ENCODE measurements at places on chromosomes 3 and 15. TPM values are rescaled to one million over a fixed set of nuclear protein-coding genes. Genes with fewer than 3 reads are reported as not detected.

WDR72 gene
- 1.8 TPM for total RNA-seq

ANKRD63 gene
- total RNA-seq = not detected

SAMD7 gene
- total RNA-seq = not detected

MYO5C gene
- total RNA-seq = 35.6 TPM

IMPG2 gene
- 0.05 TPM for total RNA-seq

ZXDC gene
- 52.9 TPM for total RNA-seq

ZIC1 gene
- not detected for total RNA-seq

CCR1 gene
- 0.28 TPM for total RNA-seq

GMNC gene
- total RNA-seq = not detected

GRCh38 chr3:140532793-140533330, 145.0 kb upstream of the TRIM42 start:
- DNase-seq = no peak

DNA sequence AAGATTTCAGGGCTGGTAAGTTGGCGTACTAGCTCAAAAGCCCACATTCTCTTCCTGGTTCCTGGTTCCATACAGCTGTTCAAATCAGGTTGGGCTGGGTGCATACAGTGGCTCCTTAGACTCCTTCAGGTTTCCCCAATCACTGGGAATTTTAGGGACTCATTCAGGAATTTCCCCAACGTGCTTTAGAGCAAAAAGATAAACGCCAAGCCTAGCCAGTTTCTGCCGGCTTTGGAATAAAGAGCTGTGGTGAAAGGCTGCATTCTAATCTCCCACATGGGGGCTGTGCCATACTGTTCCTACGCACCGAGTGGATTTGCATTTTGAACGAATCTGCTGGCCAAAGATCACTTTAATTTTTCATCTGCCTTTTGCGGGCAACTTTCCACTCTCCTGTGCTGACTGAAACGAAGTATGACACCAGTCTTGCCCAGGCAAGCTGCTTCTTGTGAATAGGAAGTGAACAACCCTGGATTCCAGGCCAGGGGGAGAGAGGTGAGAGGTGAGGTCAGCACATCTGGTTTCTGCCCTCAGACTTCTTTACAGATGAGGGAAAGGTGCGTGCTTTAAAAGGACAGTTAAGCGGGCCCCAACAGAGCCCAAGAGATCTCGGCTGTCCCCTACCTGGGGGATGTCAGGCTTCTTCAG, 184.2 kb upstream of the PDZRN3 start:
- DNase-seq = no peak

DNA sequence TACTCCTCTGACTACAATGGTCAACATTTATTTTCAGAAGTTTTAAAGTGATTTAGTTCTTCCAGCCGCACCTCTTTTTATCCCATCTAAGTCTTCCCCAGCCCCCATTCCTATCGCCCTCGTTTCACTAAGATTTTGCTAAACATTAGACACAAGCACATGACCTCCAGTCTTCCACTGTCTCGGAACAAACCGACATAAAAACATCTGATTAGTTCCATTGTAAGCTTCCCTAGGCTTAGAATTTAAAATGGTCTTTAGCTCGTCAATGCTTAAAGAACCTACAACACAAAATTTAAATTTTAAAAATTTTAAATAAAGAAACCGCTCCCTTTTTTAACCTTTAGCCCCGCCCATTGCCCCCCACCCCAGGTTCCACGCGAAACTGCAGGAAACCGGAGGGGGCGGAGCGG, 284 bp upstream of the TSC22D2 start:
- DNase-seq = no peak

GRCh38 chr3:46890132-46890531, 12.6 kb downstream of the PTH1R start:
- no peak for DNase-seq

- no peak for DNase-seq
Measured at GRCh38 chr3:195806211-195806915, 5.4 kb downstream of the MUC4 start.

- DNase-seq = no peak
Measured at GRCh38 chr3:75294124-75294523, 370.0 kb upstream of the FRG2C start.

DNA sequence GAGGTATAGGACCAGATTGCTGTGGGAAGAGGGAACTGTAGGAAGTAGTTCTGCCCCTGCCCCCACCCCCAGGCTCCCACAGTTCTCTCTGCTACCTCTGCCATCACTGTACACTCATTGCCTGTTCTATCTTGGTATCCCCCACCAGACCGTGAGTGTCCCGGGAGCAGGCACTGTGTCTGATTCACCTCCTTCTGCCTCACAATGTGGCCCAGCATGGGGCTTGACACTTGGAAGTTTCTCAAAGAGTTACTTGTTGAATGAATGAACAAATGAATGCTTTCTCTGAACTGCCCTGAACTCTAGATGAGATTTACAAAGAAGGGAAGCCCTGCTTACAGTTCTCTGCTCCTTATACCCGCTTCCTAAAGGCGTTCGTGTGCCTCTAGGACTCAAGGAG, 27.1 kb upstream of the PIK3CB start:
- no peak for DNase-seq

DNA sequence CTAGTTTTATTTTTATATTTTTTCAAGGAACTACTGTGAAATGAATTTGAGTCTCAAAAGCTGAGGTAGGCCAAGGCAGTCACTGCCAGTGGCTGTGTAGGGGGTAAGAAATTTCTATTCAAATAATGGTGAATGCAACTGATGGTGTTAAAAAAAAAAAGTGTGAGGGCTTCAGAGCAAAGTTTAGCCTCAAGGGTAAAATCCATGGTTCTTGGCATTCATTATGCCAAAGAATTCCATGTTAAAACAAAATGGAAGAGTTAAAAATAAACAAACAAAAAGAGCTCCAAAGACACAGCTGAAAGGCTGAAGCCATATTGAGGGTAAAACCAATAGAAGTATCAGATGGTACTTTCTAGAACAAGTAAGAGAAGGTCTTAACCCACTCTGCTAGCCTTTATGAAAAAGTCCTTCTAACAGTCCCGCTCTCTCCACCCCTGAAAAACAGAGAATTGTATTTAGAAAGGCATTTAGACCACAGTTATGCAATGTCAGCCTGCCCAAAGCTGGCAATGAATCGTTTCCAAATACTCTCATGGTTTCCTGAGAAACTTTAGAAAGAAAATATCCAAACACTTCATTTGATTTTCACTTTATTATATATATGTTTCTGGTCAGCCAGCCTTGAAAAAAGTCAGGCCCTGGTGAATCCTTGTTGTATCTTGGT, 158.4 kb upstream of the GMNC start:
- DNase-seq = no peak

GRCh38 chr15:84761607-84762131, 13.3 kb downstream of the ZNF592 start:
- DNase-seq = no peak

GRCh38 chr3:58085616-58086015, 77.4 kb downstream of the FLNB start:
- no peak for DNase-seq

DNA sequence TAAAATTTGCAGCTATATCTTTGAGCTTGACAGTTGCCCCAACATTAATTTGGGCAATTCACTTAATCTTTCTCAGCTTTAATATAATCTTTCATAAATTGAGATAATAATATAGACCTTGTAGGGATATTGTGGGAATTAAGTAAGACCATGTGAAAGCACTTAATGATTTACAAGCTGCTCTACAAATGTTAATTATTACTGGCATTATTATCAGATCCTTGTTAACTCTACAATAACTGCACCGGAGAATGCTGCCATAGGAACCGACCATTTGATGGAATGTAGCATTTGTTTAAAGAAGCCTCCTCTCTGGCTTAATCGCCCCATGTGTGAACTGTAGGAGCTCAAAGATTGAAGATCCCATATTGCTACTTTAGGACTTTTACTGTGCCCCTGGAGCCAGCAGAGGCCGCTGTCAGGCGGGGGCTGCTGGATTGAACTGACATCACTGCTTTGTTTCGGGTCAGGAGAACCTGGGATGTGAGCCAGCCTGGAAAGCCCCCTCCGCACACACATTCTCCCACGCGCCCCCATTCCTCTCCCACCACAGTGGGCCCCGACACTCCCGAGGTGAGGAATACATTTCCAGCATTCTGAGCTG, 154.2 kb upstream of the TNIK start:
- no peak for DNase-seq

DNA sequence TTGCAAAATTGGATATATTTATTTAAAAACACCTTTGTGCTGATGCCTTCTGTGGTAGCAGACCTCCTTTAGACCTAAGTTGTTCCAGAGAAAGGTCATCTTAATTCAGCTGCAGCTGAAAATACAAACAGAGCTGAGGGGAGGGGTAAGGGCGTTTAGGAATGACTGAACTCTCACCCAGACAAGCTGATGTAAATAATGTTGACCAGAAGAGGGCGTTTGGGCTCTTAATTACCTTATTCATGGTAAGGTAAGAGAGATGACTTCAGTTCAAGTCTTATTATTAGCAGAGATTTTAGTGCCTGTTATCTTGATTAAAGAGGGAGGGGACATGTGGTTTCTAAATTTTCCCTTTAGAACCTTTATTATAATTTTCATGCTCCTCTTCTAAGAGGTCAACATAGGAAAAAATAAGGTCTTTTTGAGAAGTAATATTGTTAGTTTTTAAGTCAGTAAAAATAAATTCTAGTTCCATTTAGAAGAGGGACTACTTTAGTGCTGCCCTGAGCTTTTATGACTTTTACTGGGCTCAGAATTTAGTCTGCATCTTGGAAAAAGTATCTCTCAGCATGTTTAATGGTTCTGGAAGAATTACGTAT, 46.3 kb downstream of the GPR171 start:
- DNase-seq = peak; percentile 23

DNA sequence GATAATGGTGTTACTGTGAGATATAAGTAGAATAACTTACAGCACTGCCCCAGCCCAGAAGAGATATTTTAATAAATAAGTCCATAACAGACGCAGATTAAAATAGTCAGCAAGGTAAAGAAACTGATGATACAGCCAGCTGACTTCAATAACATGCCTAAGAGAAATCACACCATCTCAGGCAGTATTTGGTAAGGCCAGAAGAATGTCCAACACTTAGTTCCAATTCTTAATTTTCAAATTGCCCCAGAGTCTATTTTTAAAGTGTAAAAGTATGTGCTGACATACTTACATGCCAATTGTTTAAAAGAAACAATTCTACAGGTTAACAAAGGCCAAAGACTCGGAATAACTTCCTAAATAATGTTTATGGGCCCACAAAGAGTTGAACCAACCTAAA, 1.6 kb downstream of the GNB4 start:
- no peak for DNase-seq

DNA sequence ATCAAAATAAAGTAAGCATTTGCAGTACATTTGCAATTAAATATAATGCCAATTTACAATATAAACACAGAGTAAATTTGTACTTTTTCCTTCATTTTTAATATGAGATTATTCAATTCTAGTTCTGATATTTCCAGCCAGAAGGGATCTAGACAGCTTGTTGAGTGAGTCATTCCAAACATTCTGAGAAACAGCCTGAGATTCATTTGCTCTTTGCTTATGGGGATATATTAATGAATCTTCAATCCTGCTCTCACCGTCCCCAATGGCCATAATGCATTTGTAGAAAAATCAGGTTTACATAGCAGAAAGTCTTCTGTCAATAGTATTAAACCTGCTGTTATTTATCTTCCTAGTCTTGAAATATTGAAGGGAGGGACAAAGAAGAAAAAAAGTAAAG, 554.2 kb downstream of the TUSC7 start:
- no peak for DNase-seq

DNA sequence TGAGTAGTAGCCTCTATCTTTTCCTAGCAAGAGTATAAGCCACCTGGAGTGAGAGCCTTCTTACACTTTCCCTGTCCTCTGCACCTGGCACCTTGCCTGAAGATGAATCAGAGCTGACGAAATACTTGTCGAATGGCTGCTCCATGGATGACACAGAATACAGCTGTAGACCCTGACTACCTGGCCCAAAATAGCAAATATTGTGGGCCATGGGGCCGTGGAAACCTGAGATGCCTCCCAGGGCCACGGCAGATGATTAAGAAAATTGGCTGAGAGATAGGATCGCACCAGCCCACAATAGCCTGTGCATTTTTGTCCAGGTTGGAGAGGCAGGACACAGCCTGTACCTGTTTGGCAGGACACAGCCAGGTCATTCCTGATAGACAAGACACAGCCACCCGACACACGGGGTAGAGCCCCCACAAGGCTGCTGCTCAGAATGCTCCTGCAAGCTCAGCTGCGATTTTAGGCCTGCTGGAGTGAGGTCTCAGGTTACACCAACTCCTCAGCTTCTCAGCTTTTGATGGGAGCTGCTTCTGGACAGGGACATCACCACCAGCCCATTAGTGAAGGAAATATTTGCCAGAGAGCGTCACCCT, 22.9 kb upstream of the TPM1 start:
- peak; percentile 94 for DNase-seq
